ENCODE measurements at places on chromosomes 3 and 15.

- DNase-seq, result no peak
Measured at GRCh38 chr3:194283221-194284006, 67.7 kb downstream of the CPN2 start.

DNA sequence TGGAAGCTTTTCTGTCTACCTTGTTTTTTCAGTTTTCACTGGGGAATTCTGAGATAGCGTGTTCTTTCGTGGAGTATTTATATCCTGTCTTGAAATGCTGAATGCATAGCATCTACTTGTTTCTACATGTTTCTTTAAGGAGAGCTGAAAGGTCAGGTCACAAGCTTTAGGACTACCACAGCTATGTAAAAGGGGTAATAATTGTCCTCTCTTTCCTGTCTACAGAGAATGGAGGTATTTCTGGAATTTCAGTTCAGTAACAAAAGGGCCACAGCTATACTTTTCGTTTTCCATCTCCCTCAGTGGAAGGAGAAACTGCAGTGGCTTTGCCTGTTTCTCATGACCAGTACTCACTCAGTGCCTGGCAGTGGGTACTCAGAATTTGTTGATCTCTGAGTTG is 4.7 kb downstream of the INAFM2 start:
- DNase-seq, result no peak

DNA sequence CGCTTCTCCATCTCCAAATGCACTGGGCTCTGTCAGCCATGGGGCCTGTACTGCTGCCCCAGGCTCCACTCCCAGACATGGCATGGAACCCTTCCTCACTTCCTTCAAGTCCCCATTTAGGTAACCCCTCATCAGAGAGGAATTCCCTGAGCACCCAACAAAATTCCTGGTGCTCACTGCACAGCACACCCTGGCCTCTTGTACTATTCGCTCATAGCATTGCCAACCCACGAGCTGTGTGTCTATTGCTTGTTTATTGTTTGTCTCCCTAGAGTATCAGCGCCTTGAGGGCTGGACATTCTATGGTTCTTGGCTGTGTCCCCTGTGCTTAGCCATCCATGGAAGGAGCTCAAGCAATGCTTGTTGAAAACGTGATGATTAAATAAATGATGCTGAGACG is 46.1 kb upstream of the SLCO2A1 start:
- DNase-seq, result no peak

GRCh38 chr3:68876112-68876713 is 56.1 kb downstream of the TAFA4 start:
- peak; percentile 64 for DNase-seq

DNA sequence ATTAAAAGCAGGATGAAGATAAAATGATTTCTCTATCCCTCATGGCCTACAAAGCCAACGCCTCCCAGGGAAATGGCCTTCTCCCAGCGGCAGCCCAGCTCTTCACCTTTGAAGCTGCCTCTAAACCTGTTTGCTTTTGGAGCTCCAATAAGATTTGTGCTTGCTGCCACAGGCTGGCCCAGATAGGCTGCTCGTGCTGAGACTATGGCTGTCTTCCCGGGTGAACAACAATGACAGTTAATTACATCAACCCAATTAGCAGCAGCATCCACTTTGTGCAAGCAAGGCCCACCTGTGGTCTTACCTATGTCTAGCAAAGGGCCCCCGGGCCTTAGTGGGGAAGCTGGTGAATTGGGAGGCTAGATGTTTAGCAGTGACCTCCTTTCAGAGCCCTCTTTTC is 179.6 kb downstream of the P3H2 start:
- no peak for DNase-seq
